GM19239 (cell line): ENCODE measurements at places on chromosomes 7 and 10.
A peak's percentile ranks its signal among the peaks of the same experiment; 100 is the strongest.

DNA sequence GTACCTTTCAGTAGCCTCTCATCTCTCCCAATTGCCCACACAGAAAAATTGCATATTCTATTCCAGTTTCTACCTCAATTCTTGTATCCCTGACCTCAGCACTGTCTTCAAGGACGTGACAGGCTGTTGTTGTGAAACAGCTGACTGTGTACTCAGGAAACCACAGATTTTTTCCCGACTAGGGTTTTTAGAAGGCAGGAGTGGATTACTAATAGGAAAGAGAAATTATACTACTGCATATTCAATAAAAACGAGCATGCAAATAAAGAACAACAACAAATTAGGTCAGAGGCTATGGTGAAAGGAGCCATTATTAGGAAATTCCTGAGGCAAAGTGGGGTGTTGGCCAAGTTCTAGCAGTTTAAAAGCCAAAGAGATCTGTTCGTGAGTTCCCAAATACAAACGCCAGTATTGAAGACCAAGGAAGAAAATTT is 93.4 kb downstream of the DOCK4 start:
- no peak for DNase-seq

GRCh38 chr10:1539216-1539615 is 198.1 kb downstream of the ADARB2 start:
- DNase-seq = no peak

DNA sequence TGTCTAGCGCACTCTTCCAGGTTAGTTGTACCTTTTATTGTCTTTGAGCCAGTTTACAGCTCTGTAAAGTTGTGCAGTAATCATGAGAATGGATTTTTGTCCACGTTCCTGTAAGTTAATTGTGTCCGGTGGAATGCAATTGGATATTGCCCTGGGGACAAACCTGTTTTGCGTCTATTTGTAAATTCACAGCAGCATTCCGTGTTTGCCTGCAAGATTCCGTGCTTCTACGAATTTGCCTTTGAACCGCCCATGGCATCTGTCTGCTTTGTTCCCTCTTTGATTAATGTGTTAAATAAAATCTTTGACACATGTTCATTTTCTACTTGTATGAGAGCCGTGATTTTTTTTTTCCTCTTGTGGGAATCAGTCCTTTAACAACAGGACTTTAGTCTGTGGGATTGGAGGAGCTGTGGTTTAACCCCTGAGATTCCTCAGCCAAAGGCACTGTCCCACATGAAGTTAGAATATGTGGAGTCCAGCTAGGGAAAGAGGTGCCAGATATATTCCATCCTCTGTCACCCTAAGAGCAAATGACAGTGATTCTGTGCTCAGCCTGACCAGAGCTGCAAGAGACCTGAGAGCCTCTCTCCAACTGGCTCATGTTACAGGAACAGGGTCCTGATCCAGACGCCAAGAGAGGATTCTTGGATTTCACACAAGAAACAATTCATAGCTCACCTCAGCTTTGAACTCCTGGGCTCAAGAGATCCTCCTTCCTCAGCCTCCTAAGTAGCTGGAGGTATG is 126.3 kb downstream of the COL26A1 start:
- DNase-seq = no peak

DNA sequence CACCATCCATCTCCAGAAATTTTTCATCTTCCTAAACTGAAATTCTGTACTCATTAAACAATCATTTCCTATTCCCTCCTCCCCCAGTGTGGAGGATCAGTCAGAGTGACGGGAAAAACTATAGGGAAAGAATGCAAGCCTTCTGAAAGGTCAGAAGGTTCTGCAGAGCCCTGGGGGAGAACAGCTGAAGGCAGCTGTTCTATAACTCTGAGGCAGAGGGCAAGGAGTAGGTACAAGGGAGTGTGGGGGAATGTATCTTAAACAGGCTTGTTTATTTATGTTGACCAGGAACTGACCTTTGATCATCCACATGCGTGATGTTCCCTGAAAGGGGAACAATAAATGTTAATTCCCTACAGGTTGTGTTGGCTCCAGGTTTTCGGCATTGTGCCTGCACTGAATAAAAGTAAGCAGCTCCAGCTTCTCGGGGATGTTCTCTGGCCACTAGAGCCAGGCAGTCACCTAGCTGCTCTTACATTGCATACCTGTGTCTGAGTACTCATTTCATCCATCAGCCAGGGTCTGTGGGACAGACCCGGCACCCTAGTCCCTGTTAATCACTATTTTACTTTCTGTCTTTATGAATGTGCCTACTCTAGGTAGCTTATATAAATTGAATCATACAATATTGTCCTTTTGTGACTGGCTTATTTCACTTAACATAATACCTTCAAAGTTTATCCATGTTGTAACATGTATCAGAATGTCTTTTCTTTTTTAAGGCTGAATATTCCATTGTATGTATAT is 5.8 kb downstream of the IFIT1 start:
- DNase-seq = no peak

DNA sequence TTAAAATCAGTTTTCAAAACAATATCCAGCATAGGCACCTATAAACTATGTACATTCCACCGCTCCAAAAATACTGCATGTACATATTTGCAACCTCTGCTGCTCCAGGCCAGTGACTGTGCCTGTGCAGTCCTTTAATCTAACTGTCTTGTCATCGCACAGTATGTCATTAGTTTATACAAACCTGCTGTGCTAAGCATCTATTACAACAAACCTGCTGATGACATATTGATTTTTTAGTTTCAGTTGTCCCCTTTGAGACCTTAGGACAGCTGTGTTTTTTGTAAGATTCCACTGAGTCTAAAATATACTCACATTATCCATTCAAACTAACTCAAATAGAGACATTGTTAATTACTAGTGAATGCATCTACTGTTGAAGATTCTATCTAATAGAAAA is 33.1 kb downstream of the SEMA3C start:
- DNase-seq = no peak

DNA sequence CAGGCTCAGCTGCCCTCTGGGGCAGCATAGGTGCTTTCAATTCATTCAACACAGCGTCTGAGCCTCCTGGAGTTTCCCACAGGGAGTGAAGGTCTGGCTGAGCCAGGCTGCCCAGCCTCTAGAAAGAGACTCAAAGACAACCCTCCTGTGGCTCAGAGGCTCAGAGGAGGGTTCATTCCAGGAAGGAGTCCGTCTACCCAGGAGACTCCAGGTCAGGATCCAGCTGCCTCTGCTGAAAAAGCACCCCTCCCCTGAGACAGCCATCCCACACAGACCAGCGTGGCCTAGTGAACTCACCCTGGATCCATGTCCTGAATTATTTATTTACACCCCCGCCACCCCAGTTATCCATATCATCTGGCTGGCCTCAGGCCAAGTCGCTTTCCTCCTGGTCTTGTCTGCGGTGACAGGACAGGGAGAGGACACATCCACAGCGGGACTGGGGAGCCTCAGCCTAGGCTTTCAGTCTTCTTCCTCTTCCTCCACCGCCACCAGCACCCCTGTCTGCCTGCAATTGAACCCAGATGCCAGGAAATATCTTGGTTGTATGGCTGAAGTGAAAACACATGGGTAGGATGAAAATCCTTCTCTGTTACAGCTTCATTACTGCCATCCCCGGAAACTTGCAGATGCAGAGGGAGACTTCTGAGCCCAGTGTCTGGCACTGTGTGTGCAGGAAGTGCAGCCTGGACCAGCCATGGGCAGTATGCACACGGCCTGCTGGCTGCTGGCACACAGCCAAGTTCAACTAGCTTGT is 44.0 kb upstream of the COL13A1 start:
- no peak for DNase-seq

DNA sequence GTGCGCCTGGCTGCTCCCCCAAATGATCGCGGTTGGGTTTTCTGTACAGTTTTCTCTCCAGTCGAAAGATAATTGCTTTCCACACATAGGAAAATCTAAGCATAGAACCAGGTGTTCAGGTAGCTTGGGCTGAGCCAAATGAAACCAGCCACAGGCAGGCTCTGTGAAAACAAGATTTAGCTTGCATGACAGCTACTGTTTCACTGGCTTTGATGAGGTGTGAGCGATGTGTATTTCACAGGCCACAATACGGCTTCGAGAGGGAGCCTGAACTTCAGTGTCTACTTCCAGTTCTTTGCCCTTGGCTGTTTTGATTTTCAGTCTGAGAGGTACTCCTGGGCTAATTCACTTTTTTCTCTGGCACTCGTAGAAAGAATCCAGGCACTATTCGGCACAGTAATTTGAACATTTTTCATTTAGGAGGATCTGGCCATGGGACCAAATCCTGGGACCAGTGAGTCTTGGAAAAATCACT is 110.5 kb downstream of the JCAD start:
- no peak for DNase-seq

DNA sequence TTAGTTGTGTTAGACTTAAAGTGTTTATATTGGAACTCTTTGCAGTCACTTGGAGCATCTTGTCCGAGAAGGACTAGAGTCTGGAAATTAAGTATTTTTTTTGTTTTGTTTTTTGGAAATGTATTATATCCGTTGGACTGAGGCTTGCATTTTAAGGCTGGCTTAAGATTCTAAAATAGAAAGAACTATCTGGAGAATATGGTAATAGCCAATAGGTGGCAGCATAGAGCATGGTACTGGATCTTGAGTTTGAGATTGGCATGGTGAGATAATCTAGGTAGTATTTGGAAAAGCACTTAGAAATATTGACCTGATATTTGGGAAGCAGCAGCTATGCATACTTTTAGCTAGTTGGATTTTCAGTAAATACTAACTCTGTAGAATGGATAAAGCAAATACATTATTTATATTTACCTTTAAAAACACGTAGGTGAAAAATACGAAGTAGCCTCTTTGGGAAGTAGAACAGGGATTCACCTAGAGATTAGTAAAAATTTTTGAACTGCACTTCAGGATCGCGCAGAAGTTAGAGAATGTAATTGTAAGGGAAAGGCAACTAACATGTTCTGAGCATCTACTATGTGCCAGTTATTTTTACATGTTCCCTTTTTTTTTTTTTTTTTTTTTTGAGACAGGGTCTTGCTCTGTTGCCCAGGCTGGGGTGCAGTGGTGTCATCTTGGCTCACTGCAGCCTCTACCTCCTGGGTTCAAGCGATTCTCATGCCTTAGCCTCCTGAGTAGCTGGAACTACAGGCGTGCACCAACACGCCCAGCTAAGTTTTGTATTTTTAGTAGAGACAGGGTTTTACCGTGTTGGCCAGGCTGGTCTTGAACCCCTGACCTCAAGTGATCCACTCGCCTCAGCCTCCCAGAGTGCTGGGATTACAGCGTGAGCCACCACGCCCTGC is 78.6 kb downstream of the LCOR start:
- DNase-seq = peak; percentile 12

DNA sequence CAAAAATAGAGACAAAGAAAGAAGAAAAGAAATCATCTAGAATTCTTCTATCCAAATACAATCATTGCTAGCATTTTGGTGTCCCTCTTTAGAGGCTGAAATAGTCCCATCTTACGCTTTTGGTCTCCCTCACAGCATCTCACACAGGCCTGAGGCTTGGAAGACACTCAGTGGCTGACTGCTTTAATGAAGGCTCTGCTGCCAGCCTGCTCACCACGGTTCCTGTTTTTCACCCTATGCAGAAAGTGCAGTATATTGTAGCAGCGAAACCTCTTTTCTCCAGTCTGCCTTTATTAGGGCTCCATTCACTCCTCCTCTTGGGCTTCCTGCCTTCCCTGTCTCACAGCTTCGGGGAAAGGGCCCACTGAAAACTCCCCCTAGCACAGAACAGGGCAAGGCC is 102.2 kb downstream of the JCAD start:
- DNase-seq = no peak

- DNase-seq = no peak
Observed at GRCh38 chr10:49746626-49747302, 15.4 kb downstream of the OGDHL start.

DNA sequence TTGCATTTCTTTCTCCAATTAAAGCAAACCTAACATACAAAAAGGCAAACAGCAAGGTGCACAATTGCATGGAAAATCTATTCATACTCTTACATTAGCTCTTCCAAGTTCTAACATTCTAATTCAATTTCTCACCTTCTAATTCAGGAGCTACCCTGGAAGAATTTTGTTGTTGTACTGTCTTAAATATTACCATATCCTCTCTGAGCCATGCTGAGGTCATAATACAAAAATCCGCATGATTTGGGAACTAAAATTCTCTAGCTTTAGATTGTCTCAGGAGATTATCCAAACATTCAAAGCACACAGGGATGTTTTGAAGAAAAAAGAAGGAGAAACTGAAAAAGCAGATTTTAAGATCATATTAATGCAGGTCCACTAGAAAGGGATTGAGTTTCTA is 229.9 kb downstream of the KIAA1217 start:
- DNase-seq = no peak

DNA sequence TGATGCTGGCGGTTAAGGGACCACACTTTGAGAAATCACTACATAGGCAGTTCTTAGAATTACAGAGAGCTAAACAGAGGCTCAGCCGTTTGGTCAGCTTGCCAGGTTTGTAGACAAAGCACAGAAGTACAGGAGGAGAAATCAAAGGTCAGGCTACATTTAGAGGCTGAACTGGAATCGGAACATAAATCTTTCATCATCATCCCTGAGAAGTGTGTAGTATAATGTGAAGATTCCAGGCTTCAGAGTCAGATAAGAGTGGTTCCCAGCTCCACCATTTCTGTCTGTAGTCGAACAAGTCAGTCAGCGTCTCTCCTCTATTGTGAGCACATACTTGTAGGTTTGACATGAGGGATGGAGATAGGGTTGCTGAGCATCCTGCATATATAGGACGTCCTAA is 18.9 kb downstream of the CDK1 start:
- no peak for DNase-seq

- peak; percentile 40 for DNase-seq
Observed at GRCh38 chr10:5581670-5582566, 57.2 kb downstream of the CALML3 start.

- no peak for DNase-seq
Observed at GRCh38 chr7:1926908-1927306, 256.8 kb downstream of the ELFN1 start.

DNA sequence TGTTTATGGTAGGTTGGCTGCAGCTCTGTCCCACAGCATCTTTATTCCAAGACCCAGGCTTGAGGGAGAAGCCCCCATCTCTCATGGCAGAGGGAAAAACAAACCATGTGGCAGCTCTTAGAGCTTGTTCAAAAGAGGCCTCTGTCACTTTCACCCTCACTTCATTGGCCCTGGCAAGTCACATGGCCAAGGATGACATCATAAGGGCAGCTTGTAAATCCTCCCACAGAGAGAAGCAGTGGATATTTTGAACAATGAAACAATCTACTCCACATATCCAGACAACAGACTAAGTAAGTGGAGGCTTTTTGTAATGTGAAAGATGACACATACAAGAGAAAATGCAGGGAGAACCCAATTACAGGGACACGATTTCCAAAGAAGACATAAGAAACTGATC is 108.1 kb downstream of the GRID1 start:
- no peak for DNase-seq
